Cardiac muscle cell (in vitro differentiated cells and primary cell): ENCODE measurements at places on chromosomes 7 and 10. TPM values are rescaled to one million over a fixed set of nuclear protein-coding genes. Genes with fewer than 3 reads are reported as not detected.

SHTN1 gene
- 2.1 and 2.9 TPM in 2 replicates for total RNA-seq

PNLIP gene
- total RNA-seq = not detected in 2 replicates

SLC39A12 gene
- total RNA-seq = 0.18 and 0.21 TPM in 2 replicates

GIMAP4 gene
- 0.24 TPM in 1 of 2 replicates, not detected in the other for total RNA-seq

BMPR1A gene
- total RNA-seq = 37.0 and 39.4 TPM in 2 replicates

TWNK gene
- total RNA-seq = 6.1 and 7.6 TPM in 2 replicates

C10orf90 gene
- not detected in 2 replicates for total RNA-seq

MYL10 gene
- total RNA-seq = not detected in 2 replicates

C10orf95 gene
- total RNA-seq = not detected in 2 replicates

DNA sequence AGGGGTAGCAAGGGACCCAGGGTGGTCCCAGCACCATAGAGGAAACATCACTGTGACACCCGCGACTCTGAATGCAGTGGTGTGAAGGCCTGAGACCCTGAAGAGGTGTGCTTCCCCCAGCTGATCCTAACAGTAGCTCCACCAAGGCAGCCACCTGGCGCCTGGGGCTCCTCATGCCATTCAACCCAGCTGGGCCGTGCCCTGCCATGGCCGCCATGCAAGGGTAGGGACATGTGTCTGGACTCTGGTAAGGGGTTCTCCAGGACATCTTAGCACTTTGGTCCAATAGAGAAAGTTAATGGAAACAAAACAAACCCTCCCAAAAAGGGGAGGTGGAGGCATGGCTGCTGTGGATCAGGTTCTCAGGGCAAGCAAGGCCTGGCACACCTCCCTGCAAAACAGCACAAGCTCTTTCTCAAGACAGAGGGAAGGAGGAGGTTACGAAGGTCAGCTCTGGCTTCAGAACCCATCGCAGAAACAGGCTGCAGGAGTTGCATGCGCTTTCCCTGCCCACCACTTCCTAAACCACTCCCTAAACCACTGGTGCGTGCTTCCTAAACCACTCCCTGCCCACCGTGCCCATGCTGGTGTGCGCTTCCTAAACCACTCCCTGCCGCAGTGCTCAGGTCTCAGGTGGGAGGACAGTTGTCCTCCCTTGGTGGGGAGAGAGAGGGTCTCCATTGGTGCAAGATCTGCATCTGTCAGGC lies 108.7 kb downstream of the LARP4B start:
- H3K4me3 ChIP-seq = no peak overlapping the region
- no peaks in the 10 kb centered on the region for H3K27me3 ChIP-seq
- no peak overlapping the region for H3K27ac ChIP-seq
- H3K36me3 ChIP-seq = peaks cover 58% of the 10 kb centered on the region

DNA sequence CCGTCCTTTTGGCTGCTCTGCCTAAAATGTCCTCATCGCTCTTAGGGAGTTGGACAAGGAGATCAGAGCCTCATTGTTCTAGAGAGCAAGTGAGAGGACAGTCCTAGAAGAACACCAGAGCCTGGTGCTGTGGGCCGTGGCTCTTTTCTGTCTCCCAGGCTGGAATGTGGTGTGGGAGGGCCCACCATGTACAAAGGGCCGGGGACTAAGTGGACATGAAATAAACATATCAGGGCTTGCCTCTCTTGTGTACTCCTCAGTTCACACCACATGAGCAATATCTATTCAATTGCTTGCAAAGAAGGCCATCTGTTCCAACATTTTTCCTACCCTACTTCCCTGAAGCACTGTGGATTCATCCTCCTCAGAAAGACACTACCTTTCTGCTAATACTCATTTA lies 510.4 kb downstream of the SUGCT start:
- H3K4me3 ChIP-seq = no peak overlapping the region
- no peaks in the 10 kb centered on the region for H3K27me3 ChIP-seq
- H3K27ac ChIP-seq = no peak overlapping the region
- H3K36me3 ChIP-seq = no peaks in the 10 kb centered on the region
- no peaks in the 10 kb centered on the region for H3K4me1 ChIP-seq

DNA sequence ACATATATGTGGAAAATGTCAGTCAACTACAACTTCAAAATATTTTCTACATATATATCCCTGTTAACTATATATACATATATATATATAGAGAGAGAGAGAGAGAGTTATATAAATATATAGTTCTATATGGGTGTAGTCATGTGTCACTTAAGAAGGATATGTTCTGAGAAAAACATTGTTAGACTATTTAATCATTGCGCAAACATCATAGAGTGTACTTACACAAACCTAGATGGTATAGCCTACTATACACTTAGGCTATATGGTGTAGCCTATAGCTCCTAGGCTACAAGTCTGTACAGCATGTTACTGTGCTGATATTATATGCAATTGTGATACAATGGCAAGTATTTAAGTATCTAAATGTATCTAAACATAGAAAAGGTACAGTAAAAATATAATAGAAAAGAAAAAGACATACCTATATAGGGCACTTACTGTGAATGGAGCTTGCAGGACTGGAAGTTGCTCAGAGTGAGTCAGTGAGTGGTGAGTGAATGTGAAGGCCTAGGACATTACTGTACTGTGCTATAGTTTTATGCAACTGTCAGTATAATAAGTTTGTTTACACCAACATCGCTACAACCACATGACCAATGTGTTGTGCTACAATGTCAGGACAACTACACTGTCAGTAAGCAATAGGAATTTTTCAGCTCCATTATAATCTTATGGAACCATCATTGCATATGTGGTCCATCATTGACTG lies 18.0 kb upstream of the FGL2 start:
- no peak overlapping the region for H3K27ac ChIP-seq
- H3K4me3 ChIP-seq = no peak overlapping the region
- no peaks in the 10 kb centered on the region for H3K4me1 ChIP-seq
- H3K27me3 ChIP-seq = no peaks in the 10 kb centered on the region

DNA sequence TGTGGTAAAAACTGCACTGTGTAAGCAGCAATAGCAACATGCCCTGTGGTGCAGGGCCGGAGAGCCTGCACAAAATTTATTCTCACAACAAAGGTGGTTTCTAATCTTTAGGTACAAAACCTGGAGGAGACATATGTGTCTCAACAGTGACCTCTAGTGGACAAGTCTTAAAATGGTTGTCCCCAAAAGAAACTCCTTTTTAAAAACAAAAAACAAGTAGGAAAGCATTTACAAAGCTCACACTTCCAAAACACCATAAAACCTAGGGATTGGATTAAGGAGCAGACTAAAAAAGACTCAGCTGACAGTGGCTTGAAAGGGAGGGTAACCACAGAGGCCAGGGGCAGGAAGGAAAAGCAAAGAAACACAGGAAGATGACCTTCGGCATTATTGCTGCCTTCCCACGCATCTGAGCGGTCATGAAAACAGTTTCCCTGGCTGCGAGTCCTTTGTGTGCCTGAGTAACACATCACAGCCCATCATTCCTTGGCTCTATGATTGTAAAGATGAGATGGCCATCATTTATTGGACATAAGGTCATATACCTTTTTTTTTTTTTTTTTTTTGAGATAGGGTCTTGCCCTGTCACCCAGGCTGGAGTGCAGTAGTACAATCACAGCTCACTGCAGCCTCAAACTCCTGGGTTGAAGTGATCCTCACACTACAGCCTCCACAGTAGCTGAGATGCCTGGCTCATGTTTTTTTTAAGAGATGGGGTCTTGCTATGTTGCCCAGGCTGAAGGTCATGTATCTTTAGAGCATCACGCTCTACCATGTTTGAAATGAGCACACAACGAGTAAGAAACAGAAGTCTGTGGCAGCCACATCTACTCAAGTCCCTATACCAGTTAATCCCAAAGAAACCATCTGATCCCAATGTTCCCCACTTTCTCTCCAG lies 39.5 kb downstream of the RSU1 start:
- no peaks in the 10 kb centered on the region for H3K27me3 ChIP-seq
- no peaks in the 10 kb centered on the region for H3K36me3 ChIP-seq
- H3K4me3 ChIP-seq = no peak overlapping the region

DNA sequence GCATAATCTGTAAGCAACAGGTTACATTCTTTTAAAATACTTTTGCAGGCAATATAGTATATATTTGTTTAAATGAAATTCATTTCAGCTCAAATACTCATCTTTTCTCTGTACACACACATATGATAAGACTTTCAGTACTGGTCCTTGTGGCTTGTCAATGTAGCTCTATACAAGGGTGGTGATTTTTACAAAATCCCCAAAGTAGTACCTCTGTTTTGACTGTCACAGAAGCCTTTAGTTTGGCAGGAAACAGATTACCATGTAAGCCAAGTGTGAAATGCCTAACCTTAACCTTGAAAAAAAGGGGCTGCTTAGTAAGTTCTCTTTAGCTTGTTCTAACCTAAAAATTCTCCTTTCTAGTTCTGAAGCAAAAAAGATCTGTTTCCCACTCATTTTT lies 87.9 kb downstream of the KCND2 start:
- no peak overlapping the region for H3K4me3 ChIP-seq
- H3K27me3 ChIP-seq = no peaks in the 10 kb centered on the region
- H3K36me3 ChIP-seq = no peaks in the 10 kb centered on the region
- no peak for DNase-seq
- no peak overlapping the region for H3K27ac ChIP-seq
- H3K4me1 ChIP-seq = no peaks in the 10 kb centered on the region

DNA sequence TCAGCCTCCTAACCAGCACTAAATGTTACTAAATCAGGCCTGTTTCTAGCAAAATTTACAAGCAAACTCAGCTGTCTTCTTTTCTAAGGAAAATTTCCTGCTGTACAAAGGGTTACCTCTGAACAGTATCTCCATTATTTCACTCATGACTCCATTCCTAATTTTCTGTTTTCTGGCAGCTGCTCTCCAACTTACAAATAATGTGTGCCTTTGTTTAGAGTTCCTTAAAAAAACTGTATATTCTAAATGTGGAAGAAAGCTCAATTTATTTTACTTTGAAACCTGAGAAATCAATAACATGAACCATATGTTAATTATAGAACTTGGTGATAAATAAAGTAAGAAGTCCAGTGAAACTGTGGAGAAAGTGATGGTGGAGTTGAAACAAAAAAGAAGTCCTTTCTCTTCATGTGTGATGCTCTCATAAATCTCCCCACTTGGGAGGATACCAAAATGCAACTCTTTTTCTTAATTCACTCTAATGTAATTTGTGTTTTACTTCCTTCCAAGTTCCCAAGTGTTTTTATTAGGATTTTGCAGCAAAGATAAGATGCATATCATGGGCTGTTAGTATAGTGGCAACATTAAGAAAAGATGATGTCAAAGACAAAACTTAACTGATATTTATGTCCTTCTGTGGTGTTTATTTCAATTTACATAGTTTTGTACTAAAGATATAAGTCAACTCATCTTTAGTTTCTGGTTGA lies 74.8 kb downstream of the CDK6 start:
- no peaks in the 10 kb centered on the region for H3K27me3 ChIP-seq
- no peak overlapping the region for H3K4me3 ChIP-seq
- H3K36me3 ChIP-seq = no peaks in the 10 kb centered on the region
- H3K27ac ChIP-seq = no peak overlapping the region
- no peak for DNase-seq

DNA sequence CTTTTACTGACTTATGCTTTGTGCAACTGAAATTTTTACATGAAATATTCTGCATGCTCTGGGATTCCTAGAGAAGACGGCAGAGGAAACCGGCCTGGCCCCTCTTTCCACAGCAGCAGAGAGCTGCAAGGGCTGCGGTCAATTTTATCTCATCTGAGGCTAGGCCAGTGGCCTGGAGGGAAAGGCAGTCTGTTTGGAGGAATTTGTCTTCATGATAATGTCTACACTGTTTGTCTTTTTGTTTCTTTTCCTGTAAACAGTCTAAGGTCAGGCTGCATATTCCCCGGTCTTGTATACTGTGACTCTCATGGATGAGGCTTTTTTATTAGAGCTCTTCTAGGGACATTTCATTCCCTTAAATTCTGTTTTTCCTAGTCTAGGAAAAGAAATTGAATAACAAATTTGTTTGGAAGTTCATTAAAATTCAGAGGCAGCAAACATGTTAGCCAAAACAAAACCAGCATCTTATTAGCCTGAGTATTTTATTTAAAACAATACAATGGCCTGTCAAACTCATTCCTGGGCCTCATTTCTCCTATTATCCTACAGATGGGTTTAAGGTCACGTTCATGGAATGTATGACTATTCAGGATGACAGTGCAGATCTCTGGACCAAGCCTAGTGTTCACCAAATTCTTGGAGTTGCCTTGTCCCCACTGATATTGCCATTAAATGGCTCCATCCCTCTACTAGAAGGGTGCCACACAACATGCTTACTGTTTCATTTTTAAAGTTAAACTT lies 26.4 kb downstream of the LAMB4 start:
- peak; percentile 77 for DNase-seq
- H3K4me1 ChIP-seq = no peaks in the 10 kb centered on the region
- no peak overlapping the region for H3K27ac ChIP-seq
- H3K27me3 ChIP-seq = no peaks in the 10 kb centered on the region
- H3K4me3 ChIP-seq = no peak overlapping the region
- no peaks in the 10 kb centered on the region for H3K36me3 ChIP-seq

- H3K4me3 ChIP-seq = no peak overlapping the region
- H3K27ac ChIP-seq = no peak overlapping the region
- no peaks in the 10 kb centered on the region for H3K27me3 ChIP-seq
- H3K36me3 ChIP-seq = no peaks in the 10 kb centered on the region
These were observed 246.8 kb downstream of the RNLS start for GRCh38 chr10:88336334-88336733.

GRCh38 chr7:124029396-124030188 lies 3.3 kb downstream of the TMEM229A start:
- no peaks in the 10 kb centered on the region for H3K36me3 ChIP-seq
- peaks cover 6% of the 10 kb centered on the region for H3K4me1 ChIP-seq
- H3K27ac ChIP-seq = no peak overlapping the region
- H3K27me3 ChIP-seq = peaks cover 51% of the 10 kb centered on the region
- H3K4me3 ChIP-seq = no peak overlapping the region

GRCh38 chr7:47405921-47406800 lies 175.8 kb downstream of the TNS3 start:
- H3K27ac ChIP-seq = no peak overlapping the region
- no peak overlapping the region for H3K4me3 ChIP-seq
- H3K36me3 ChIP-seq = no peaks in the 10 kb centered on the region
- no peaks in the 10 kb centered on the region for H3K27me3 ChIP-seq
- H3K4me1 ChIP-seq = no peaks in the 10 kb centered on the region
- DNase-seq = peak; percentile 38
